Esophagus squamous epithelium (tissue), 5 donors: ENCODE measurements at places on chromosomes 2 and 18.
A peak's percentile ranks its signal among the peaks of the same experiment; 100 is the strongest.

DNA sequence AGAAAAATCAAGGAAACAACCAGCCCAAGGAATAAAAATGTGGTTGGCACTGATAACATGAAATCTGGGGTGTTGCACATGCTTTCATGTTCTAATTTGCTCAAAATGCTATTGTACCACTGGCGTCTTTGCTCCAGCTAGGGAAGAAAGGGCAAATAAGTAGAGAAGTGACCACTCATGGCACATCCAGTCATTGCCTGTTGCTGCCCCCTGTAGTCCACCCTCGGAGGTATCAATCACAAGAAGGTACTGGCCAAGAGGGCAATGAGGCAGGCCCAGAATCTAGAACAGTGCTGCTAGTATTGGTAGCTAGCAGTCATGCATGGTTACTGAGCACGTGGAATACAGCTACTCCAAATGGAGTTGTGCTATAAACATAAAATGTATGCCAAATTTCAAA, 213.4 kb downstream of the CDCA7 start:
- no peak for DNase-seq

- no peak for DNase-seq
These were observed 361.5 kb downstream of the GALNT13 start for GRCh38 chr2:154233231-154233630.

GRCh38 chr2:211216221-211216620, 659.8 kb downstream of the CPS1 start:
- no peak for DNase-seq

GRCh38 chr18:46237891-46238290, 133.7 kb downstream of the HAUS1 start:
- DNase-seq, result no peak

- no peak for DNase-seq
These were observed 113.4 kb downstream of the COPS8 start for GRCh38 chr2:237199082-237199481.

DNA sequence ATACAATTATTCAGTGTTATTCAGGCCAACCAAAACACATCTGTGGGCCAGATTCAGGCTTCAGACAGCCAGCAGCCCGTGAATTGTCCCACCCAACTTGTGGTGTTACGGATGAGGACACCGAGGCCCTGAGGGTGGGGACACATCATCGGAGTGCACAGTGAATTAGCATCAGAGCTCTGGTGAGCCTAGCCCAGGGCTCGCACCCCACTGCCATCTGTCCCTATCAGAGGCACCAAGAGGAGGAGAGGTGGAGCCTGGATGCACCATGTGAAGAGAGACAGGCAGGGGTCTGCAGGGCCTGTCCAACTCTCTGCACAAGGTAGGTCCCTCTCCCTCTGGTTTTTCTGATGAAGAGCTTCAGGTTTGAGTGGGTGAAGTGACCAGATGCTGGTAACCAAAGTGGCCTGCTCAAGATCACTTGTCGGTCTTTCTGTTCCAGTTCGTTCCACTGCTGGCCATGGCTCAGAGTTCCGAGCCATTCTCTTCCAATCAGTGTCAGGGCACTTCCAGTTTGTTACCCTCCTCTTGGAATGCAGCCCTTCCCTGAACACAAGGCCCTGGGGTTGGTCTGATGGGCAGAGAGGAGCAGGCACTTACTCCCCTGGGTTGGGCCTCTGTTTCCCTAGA, 14.8 kb upstream of the GLI2 start:
- DNase-seq, result no peak

GRCh38 chr2:174874085-174874484, 109.8 kb upstream of the CHRNA1 start:
- no peak for DNase-seq

DNA sequence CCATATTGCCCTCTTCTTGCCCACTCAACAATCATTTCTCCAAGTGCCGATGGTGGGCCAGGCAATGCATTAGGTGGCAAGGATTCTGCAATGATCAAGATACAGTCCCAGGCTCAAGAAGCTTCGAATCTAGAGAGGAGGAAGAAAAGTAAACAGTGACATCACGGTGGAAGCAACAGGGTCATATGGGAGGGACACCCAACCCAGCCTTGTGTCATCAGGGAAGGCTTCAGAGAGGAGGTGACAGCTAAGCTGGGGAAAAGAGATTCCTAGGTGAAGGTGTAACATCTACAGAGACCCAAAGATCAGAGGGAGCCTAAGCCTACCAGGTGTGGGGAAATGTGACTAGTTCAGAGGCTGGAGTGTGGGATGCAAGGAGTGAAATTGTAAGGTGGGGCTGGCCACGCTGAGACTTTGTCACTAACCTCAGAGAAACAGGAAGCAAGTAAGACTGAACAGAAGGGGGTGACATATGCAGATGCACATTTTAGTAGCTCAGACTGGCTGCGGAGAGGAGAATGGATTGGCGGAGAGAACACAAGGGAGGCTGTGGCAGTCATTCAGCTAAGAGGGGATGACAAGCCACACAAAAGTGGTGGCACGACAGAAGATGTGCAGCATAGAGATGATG, 104.9 kb downstream of the ANKRD44 start:
- DNase-seq, result no peak

- DNase-seq, result no peak
These were observed 37.8 kb downstream of the PCBP1 start for GRCh38 chr2:70124983-70125480.

DNA sequence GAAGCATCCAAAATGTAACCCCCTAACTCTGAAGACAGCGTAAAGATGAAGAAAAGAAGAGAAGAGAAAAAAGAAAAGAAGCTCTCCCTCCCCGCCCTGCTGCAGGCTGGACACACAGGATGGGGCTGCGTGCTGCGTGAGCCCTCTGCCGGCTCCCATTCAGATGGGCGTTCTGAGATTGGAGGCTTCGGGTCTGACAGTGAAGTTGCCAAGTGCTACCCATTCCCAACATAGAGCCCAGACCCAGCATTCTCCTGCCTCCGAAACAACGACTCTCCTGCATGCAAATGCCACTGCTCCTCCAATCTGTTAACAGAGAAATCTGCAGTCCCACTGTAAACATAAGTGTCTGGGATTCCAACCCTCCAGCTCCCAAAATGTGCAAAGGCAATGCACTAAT, 234.9 kb downstream of the BCL11A start:
- DNase-seq, result no peak

GRCh38 chr2:173441222-173441621, 86.5 kb downstream of the CDCA7 start:
- no peak for DNase-seq

GRCh38 chr2:197198890-197199289, 111.7 kb downstream of the ANKRD44 start:
- DNase-seq, result peak; percentile 45

DNA sequence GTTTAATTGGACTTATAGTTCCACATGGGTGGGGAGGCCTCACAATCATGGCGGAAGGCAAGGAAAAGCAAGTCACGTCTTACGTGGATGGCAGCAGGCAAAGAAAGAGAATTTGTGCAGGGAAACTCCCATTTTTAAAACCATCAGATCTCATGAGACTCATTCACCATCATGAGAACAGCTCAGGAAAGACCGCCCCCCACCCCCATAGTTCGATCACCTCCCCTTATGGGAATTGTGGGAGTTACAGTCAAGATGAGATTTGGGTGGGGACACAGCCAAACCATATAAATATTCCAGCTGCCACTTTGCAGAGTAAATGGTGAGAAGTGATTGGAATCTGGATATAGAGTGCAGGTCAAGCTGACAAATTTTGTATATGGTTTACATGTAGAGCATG, 187.4 kb downstream of the ARL4C start:
- no peak for DNase-seq

- no peak for DNase-seq
These were observed 50.3 kb upstream of the TLK1 start for GRCh38 chr2:171210864-171211431.

DNA sequence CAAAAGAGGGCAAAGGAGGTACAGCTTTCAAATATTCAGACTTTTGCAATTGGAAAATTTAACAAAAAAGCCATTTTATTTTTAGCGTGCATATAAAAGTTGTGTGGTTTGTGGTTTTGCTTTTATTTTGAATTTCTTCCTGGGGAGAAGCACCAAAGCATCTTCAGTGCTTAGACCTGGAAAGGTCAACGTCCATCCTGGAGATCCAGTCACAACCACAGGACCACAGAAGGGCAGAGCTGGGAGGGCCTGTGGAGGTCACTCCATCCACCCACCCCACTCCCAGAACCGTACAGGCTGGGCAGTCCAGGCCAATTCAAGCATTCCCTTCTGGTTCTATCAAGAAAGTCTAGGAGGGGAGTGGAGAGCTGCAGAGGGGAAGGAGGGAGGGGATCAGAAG, 43.8 kb downstream of the MPHOSPH10 start:
- DNase-seq, result no peak
